MG63 (cell line): ENCODE measurements at places on chromosomes 2 and 18. TPM values are rescaled to one million over a fixed set of nuclear protein-coding genes. Genes with fewer than 3 reads are reported as not detected.

DNA sequence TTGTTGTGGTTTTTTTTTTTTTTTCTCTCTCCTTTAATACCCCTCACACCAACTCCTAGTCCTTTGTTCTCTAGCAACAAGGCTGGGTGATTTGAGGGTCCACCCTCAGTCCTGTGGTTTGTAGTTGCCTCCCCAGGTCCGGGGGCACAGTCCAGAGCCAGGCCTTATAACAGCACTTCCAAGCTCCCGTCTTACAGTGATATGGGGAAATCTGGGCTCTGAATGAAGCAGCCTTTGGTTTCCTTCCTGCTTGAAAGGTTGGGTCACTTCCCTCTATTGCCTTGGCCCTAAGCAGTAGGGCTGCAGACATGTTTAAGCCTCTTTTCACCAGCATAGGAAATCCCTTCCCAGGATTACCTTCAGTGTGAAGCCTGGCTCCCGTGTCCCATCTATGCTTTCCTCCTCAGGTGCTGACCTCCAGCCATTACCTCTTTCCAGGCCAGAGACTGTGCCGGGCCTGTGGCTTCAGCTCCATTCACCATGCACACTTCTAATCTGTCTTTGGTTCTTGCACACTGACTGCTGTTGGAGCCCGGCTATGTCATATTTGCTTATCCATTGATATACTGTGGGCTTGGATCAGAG lies 21.2 kb upstream of the NTSR2 start:
- DNase-seq, result no peak

GRCh38 chr2:11006191-11006590 lies 94.5 kb downstream of the KCNF1 start:
- DNase-seq, result no peak

DNA sequence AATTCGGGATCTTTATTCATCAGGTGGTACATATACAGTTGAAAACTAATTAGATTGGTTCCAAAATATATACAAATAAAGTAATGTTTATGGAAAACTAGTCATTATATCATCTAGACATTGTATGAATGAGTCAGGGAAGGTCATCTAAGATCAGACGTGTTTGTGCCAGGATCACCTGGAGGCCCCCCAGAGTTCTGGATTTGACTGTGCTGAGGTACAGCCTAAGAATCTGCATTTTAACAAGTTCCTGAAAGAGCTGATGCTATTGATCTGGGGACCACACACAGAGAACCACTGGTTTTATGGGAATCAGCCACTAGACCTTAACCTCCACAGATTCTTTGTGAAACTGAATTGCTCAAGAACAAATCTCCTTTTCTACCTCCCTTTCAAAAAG lies 43.2 kb downstream of the PARD6G start:
- DNase-seq, result no peak

DNA sequence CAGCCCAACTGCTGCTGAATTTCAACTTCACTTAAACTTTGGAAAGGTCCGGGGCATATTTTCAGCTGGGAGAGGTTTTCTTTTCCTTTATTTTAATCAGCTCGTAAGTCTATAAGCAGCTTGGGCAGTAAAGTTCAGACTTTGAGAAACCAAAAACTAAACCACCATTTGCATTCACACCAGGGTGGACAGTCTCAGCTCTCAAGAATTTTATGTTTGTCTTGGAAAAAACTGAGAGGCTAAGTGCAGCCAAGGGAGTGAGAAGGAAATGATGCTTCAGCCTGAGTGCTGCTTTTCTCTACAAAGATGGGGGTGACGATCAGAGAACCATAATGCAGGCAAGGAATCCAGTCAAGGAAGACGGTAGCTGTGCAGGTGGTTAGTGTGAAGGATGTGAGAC lies 30.2 kb downstream of the MCFD2 start:
- DNase-seq, result no peak

DNA sequence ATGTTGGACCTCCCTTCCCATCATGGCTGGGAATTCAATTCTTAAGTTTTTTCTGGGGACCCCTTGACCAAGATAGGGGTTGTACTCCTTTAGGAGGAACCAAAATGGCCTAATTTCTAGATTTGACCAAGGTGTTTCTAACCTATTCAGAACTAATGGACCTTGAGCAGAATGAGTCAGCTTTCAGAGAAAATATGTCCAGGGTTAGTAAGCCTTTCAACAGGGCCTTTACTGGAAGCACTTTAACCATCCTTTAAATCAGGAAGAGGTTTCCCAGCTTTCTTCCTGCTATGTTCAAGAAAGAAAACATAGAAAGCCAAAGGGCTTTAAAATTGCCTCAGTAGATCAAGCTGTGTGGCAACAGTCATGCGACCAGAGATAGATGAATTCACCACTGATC lies 1184.9 kb upstream of the ACVR2A start:
- DNase-seq, result no peak

DNA sequence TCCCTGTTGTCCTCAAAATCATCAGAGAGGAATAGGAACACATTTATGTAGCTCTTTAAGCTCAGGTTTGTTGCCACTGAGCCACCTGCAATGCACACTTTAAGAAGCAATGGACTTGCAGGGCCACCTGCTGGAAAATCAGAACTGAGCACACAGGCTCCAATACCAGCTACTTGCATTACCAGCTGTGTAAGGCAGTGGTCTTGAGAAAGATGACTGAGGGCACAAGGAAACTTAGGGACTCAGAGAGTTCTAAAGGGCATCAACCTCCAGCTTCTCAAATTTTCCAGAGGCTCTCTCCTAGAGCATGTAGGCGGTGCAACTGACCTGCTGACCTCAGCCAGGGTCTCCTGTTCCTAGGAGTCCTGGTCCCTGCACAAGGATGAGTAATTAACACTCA lies 2.5 kb upstream of the CNDP2 start:
- DNase-seq, result peak; percentile 34

DNA sequence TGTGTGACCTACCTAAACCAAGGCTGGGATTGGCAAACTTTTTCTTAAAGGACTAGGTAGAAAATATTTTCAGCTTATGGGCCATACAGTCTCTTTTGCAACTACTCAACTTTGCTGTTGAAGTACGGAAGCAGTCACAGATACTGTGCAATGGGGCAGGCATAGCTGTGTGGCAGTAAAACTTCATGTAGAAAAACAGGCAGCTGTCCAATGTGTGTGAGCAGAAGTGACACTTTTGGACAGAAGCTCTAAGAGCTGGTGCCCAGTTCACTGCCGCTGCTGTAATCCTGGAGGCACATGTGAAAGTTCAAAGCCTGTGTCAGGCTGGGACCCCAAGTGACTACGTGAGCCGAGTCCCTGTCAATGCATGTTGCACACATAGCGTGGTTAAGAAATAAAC lies 46.7 kb downstream of the MAPK4 start:
- DNase-seq, result no peak

- DNase-seq, result no peak
Observed at GRCh38 chr2:213733893-213734292, 449.6 kb downstream of the SPAG16 start.

- DNase-seq, result peak; percentile 69
Observed at GRCh38 chr18:2978661-2979106, 34.3 kb downstream of the LPIN2 start.

- no peak for DNase-seq
Observed at GRCh38 chr2:100476606-100477005, 6.3 kb downstream of the NMS start.

DNA sequence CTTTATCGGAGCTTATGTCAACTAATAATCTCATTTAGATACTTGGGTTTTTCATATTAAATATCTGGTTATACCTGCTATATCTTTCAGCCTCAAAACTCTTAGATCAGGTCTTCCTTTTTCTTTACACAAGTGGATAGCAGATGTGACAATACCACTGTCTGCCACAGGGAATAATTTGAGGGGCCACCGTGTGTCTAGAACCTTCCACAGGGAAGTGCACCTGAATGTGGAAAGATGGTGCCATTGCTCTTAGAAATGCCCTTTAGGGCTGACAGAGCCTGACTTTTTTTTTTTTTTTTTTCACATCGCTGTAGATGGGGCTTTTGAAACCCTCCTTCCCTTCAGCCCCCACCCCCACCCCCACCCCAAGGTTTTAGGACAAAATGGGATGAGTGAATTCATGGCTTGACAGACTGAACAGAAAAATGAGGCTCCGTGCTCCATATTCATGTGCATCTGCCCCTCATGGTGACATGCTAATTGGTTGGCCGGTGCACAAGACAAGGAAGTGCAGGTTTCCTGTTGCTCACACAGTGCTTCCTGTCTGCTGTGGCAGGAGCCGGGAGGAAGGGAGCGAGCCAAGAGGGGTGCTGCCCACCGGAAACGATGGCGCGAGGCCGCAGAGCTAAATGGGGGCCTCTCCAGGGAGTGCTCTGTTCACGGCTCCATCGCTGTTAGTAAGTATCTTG lies 246.0 kb downstream of the LDLRAD4 start:
- peak; percentile 17 for DNase-seq

- no peak for DNase-seq
Observed at GRCh38 chr2:185610301-185610700, 128.3 kb upstream of the FSIP2 start.

GRCh38 chr2:217801115-217801531 lies 201.7 kb downstream of the TNS1 start:
- no peak for DNase-seq

- no peak for DNase-seq
Observed at GRCh38 chr18:48636436-48636835, 97.6 kb downstream of the CTIF start.

Gene TMEM247
- not detected in 2 replicates for total RNA-seq

Gene SERPINB2
- total RNA-seq, result not detected in 2 replicates

Gene IL36RN
- total RNA-seq, result not detected in 2 replicates

Gene TSPYL6
- total RNA-seq, result not detected in 2 replicates

Gene XPO1
- 108 and 173 TPM in 2 replicates for total RNA-seq
